ENCODE measurements at places on chromosomes 12 and 14.

DNA sequence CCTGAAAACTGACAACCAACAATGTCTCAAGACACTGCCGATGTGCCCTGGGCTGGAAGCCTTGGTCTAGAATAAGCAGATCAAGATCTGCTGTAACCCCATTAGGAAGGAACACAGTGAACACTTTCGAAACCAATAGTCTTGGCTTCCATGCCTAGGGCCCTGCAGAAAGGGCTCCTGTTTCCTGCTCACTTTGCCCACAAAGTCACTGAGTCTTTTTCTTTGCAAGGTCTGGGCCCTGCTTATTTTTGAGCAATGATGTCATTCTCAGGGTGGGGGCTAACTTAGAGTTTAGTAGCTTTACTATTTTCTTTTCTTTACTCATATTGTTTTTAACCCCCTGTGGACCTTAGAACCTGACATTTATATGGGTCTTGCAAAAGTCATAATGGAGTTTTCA, 704.2 kb upstream of the TMEM132C start:
- DNase-seq, result no peak

GRCh38 chr14:65864984-65865383, 452.5 kb downstream of the FUT8 start:
- DNase-seq, result no peak

GRCh38 chr14:94751956-94752355, 18.0 kb downstream of the GSC start:
- DNase-seq, result no peak

DNA sequence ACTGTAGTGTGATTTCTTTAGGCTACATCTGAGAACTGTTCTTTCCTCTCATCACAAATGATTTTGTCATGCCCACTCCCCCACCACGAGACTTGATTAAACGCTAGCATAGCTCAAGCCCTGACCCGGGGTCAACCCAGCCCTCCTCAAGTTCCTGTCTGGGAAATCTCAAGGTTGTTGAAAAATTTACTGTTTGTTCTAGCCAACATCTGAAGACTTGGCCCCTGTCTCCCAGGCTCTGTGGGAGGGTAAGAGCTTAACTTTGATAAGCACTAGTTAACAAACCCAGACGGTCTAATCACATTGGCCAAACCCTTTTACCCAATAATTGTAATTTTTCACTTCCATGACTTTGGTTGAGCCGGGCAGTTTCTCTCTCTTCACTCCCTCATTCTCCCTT, 86.2 kb upstream of the AMIGO2 start:
- DNase-seq, result no peak

DNA sequence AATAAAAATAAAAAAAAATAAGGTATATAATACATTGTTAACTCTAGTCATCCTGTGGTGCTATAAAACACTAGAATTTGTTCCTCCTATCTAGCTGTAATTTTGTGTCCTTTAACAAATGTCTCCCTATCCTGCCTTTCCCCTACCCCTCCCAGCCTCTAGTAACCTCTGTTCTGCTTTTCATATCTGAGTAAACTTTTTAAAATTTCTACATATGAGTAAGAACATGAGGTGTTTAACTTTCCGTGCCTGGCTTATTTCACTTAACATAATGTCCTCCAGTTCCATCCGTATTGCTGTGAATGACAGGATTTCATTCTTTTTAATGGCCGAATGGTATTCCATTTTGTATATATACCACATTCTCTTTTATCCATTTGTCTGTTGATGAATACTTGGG, 71.3 kb upstream of the GNG2 start:
- no peak for DNase-seq

DNA sequence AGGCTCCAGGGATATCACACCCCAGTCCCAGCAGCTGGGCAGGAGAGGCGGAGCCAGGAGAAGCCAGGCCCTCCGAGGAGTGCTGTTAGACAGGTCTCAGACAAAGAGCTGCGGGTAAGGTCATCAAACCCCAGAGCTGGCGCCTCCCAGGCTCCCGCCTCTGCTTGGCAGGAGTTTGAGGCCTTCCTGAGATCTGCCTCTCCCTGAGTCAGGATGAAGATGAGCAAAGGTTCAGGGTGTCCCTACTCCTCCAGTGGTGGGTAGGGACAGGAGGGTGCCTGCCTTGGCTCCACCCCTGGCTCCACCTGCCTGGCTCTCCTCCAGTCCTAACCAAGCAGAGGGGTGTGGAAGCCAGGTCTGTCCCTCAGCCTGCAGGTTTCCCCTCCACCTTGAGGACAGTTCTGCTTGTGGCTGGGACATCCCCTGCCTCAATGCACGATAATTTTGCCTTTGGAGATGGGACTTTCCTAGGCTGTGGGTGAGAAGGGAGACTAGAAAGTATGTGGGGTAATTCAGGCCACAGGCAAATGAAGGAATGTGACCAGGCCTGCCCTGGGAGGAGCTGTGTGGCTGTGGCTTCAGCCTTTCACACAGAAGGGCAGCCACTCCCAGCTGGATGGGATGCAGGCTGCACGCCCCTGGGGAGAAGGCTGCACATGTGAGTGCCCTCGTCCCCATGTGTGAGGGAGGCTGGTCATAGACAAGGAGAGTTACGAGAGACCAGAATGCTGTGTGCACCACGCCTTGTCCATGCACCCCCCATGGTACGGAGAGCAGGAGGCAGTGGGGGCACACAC, 2.2 kb downstream of the PLEKHG6 start:
- no peak for DNase-seq

- no peak for DNase-seq
These were observed 25.6 kb upstream of the JPH4 start for GRCh38 chr14:23604148-23604547.

- no peak for DNase-seq
These were observed 93.2 kb downstream of the NAV3 start for GRCh38 chr12:77923882-77924281.

GRCh38 chr14:90295870-90296516, 35.7 kb downstream of the NRDE2 start:
- no peak for DNase-seq

DNA sequence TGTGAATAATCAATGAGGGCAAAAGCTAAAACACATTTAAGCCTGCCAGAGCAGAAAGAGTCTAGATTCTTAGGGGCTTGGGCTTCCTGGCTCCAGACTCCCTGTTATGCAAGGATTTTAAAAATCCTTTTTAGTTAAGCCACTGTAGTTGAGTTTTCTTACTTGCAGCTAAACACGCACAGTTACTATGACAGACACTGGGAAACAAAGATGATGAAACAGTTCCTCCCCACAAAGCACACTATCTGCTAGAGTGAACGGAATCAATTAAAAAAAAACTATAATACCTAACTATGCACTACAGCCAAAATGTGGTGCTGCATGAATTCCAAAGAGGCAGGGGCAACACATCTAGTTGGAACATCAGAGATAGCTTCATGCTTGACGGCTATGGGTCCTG, 28.2 kb downstream of the RPS6KA5 start:
- DNase-seq, result no peak

- no peak for DNase-seq
These were observed 115.5 kb downstream of the FUT8 start for GRCh38 chr14:65528069-65528468.

DNA sequence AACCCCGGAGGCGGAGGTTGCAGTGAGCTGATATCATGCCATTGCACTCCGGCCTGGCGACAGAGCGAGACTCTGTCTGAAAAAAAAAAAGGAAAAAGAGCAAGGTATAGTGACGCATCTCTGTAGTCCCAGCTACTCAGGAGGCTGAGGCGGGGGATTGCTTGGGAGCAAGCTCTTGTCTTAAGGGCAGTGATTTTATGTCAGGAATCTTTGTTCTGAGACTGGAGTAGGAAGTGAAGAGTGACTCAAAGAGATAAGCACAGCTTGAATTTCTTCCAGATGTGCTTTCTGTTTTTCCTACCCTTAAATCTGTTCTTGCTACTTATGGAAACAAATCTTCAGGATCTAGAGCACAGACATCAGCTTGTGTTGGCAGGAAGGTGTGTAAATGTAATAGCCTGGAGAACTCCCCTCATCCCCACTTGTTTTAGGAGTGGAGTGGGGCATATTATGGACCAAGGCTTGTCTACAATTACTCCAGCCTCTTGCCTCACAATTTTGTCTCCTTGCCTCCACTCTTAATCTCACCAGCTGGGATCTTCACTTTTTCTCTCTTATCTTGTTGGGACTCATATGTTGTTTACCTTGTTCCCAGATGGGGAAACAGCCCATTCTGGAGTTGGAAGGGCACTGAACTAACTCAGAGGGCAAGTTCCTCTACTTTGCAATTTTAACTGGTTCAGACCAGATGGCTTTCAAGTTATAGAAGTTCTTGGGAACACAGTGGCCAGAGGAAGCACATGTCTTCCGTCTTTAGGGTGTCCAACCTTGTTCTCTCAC, 7.5 kb downstream of the TMED2 start:
- no peak for DNase-seq

- DNase-seq, result no peak
These were observed 71.6 kb downstream of the OTOGL start for GRCh38 chr12:80170915-80171314.

- DNase-seq, result no peak
These were observed 25.2 kb downstream of the NID2 start for GRCh38 chr14:52043690-52044089.

GRCh38 chr12:49868952-49869815, 26.3 kb upstream of the BCDIN3D start:
- DNase-seq, result no peak

- no peak for DNase-seq
These were observed 4.0 kb upstream of the GEMIN2 start for GRCh38 chr14:39109893-39110715.

DNA sequence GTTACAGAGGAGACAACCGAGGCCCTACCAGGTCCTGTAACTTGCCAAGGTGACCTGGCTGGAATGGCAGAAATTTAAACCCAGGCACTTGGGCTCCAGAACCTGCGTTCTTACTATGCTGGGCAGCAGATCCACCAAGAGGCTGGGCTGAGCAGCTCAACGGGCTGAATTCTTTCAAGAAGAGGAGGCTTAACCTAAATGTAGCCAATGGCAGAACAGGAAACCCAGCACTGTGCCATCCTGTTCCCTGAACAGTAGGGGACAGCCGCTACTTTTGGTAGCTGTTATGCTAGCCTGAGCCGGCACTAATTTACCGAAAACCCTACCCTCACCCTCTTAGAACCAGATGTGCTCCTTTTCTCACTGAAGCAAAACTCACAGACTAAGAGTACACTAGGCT, 86.1 kb downstream of the ACTN1 start:
- no peak for DNase-seq

GRCh38 chr12:53983950-53984572, 885 bp upstream of the HOXC10 start:
- DNase-seq, result no peak

GRCh38 chr12:63668028-63668799, at the start of gene DPY19L2:
TSS of gene DPY19L2 (minus strand) at chr12:63668493. CDS start at chr12:63668393, 100 bp downstream.
- DNase-seq, result peak; percentile 7

DNA sequence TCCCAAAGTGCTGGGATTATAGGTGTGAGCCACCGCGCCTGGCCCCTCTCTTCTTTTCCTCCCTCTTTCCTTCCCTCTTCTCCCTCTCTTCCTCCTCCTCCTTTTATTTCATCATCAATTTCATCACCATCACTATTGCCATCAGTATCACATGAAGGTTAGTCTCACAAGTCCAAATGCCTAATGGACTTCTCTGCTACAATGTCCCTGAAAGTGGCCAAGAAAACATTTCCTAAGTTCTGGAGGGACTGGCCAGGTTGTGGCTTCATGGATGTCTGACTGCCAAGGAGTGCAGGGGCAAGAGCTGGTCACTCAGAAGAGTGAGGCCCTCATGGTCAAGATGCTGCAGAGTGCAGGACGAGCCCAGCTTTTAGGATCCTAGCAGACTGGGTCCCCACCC, 97.6 kb downstream of the SYNE3 start:
- no peak for DNase-seq

GRCh38 chr12:47038270-47038748, 41.1 kb upstream of the PCED1B start:
- no peak for DNase-seq

DNA sequence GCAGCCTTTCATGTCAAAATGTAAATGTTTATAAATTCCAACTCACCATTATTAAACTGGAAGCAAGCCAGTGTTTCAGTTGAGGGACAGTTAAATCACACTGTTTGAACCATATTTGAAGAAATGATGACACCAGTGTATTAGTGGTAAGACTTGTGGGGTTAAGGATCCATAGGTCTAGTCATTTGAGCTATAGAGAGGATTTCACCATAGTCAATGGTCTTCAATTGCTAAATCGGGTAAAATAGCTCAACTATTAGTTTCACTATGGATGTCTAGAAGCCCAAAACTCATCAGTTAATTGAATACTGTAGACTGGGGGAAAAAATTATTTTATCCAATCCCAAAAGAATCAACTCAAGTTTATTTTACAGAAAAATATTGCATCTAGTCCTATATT, 659.1 kb downstream of the NRXN3 start:
- no peak for DNase-seq

GRCh38 chr14:77208291-77208978, 26.8 kb downstream of the TMEM63C start:
- DNase-seq, result peak; percentile 68

DNA sequence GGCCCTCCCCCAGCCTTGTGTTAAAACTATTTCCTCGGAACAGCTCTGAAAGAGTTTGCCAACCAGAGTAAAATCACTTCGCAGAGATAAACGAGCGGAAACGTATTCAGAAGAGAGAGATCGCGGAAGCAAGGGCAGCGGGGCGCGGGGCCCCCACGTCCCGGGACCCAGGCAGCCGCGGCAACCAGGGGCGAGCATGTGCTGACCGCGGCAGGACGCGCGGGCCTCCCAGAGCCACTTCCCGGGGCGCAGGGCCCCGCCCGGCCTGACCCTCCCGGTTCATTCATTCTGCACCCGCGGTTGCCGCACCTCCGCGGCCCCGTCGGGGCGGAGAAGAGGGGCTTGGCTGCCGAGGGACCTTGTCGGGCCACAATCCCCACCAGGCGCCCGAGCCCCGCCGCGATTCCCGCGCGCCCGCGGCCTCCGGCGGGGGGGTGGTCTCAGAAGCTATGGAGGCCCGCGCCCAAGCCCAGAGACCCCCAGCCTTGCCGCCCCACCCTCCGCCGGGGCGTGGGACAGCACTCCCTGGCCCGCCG, 598 bp downstream of the UBE2N start:
- no peak for DNase-seq

DNA sequence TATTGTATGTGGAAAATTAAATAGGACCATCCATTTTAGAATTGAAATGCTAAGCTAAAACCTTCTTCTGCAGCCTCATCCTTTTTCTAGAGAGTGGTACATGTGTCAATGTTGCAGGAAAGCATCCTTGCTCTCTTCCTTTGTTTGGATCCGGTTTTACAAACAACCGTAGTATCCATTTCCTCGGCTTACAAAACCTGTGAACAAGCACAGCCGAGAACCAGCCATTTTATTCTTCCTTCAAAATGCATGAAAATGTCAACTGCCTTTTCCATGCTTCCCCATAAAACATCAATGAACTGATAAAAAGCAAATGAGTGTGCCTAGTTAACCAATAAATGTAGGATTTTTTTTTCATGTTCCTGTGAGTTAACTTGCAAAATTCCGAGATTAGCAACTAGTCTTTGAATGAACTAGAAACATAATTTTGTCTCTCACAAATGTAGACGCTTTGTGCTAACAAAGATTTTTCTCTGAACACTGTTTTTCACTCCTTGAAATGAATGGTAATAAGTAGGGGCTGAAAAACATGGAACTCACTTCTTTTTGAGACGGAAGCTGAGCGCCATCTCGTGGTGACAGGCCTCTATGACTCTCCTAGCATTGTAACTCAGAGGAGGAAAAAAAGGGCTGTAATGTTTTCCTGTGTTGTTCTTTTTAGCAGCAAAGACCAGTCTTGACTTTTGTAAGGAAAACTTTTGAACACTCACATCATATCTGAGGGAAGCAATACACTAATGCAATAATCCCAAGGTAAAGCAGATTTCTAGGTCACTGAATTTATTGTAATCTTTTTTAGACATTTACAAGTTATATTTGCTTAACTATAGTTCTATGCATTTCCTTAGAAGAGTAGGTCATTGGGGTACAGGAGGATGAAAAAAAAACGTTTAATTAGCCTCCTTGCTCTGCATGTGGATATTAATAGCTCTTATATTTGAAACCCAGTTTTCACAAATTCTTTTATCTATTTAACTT, 157.4 kb upstream of the FOXG1 start:
- DNase-seq, result peak; percentile 23
